Natural killer cell (primary cell): ENCODE measurements at places on chromosomes 7 and 10. TPM values are rescaled to one million over a fixed set of nuclear protein-coding genes. Genes with fewer than 3 reads are reported as not detected.

DNA sequence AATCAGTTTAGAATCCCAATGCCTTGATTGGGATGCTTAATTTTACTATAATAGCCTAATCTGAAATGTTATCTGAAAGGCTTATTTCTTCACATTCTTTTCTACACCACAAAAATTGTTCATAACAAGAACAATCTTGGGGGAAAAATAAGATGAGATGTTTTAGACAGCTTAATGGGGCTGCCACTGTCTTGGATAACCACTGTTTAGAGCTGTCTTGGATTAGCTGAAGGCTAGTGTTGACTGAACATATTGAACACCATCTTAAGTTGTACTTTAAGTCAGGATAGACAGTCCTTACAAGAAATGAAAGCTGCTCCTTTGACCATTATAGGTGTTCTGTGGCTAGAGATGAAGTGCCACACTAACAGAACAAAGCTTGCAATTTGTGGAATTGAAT, 501.3 kb downstream of the GFRA1 start:
- DNase-seq: no peak

DNA sequence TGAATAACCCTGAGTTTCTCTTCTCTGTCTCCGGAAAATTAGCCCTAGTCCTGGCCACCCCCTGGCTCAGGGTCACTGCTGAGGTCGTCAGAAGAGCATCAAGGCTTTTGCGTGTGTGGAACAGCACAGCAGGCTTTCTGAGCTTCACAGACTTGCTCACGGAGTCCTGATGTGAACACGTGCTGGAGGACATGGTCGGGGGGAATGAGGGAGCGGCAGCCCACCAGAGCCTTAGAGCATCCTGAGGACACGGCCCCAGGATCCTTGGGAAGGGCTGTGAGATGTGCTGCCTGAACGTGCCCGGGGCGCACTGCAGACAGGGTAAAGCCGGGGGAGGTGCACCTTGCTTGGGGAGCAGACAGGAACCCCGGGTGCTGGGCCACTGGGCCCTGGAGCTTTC, 28.8 kb downstream of the TMEM120A start:
- DNase-seq: no peak

DNA sequence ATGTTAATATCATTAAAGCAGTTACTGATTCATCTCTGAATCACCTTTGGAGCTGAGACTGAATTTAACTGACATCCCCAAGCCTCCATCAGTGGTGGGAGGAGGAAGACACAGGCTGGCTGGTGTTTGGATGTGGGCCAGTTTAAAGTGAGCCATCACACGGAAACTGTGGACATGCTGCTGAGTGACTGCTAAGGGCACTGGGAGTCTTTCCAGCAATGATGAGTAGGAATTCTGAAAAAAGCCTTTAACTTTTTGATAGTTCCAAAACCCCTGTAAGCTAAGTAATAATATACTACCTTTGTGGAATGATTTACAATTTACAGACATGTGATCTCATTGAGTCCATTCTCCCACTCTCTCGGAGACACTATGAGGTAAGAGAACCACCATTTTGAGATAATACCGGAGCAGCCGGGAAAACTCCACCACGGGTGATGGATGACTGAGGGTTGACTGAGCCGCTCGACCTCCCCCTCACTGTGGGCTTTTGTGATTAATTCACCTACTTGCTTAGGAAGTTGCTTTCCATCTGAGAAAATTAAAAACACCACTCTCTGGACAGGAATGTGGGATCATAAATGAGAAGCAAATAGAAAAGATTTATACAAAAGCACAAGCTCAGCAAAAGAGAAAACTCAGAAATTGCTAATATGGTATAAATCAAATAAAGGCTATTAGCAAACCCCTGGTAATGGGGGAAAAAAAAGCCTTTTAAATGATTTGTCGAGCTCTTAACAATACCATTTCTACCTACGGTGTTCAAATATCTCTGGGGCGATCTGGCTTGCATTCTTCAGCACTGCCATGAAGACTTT, 194.8 kb downstream of the FANK1 start:
- DNase-seq: no peak

DNA sequence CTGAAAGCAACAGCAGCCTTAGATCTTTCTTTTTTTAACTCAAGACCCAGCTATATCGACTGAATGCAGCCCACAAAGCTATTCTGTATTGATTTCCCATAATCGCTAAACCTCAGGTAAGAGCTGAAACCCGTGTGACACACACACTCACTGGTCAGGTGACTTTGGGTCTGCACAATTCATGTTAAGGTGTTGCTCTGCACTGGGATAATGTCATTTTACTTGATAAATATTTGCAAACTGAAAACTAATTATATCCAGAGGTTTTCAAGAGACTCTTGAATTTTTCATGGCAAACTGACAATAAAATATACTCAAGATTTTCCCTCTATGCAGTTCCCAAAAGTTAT, 33.1 kb downstream of the SCRN1 start:
- DNase-seq: no peak

- no peak for DNase-seq
These were observed 254.9 kb downstream of the SKAP2 start for GRCh38 chr7:26609532-26609931.

GRCh38 chr10:79206300-79207095, 137.7 kb downstream of the ZMIZ1 start:
- no peak for DNase-seq

Gene C10orf71
- not detected for total RNA-seq

- DNase-seq: no peak
These were observed 194.8 kb upstream of the ZNF32 start for GRCh38 chr10:43843321-43844101.

DNA sequence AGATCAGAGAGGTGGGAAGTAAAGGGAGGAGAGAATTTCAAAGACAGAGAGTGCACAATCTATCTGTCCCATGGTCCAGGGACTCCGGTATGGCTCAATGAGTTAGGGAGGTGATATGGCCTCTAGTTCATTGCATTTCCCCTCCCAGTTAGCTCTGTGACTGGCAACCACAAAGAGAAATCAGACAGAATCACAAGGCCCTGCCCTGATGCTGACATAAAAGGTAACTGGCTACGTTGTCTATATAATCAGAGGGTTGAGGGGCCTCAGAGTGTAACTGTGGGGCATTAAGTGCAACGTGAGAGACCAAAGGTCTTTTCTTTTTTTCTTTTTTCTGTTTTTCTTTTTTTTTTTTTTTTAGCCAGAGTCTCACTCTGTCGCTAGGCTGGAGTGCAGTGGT, 7.3 kb upstream of the C10orf95 start:
- no peak for DNase-seq

DNA sequence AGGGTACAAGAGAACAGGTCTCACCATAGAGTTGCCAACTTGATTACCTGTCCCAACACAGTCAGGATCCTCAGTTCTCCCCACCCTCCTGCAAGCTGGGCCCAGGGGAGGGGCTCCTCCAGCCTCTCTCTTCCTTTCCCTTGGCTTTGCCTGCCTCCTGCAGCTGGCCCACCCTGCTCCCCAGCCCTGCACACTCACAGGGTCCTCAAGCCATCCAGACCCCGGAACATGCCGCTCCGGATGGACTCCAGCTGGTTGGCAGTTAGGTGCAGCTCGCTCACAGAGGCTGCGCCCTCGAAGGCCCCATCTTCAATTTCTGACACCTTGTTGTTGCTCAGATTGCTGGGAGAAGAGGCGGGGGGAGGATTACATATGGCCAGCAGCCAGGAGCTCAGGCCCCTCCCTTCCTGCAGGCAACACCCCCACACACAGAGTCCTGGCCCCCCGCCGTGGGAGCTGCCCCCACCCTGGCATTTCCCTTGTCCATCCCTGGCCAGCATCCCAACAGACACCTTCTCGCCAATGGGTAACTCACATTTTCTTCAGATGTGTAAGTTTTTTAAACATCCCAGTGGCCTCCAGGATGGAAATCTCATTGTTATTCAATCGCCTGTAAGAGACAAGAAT, 139.2 kb downstream of the SLIT1 start:
- no peak for DNase-seq

Gene EBLN1
- not detected for total RNA-seq

DNA sequence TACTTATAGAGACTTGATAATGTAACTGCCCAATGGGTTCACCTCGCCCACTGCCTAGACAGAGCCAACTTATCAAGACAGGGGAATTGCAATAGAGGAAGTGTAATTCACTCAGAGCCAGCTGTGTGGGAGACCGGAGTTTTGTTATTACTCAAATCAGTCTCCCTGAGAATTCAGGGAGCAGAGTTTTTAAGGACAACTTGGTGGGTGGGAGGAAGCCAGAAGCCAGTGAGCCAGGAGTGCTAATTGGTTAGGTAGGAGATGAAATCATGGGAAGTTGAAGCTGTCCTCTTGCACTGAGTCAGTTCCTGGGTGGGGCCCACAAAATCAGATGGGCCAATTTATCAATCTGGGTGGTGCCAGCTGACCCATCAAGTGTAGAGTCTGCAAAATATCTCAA, 20.1 kb upstream of the C7orf33 start:
- no peak for DNase-seq

Gene UPK3BL2
- total RNA-seq: 68.5 TPM

Gene GPNMB
- total RNA-seq: not detected

Gene SLC39A12
- total RNA-seq: not detected

Gene TRIM56
- total RNA-seq: 75.8 TPM

GRCh38 chr7:139752604-139753003, 25.2 kb downstream of the HIPK2 start:
- no peak for DNase-seq

DNA sequence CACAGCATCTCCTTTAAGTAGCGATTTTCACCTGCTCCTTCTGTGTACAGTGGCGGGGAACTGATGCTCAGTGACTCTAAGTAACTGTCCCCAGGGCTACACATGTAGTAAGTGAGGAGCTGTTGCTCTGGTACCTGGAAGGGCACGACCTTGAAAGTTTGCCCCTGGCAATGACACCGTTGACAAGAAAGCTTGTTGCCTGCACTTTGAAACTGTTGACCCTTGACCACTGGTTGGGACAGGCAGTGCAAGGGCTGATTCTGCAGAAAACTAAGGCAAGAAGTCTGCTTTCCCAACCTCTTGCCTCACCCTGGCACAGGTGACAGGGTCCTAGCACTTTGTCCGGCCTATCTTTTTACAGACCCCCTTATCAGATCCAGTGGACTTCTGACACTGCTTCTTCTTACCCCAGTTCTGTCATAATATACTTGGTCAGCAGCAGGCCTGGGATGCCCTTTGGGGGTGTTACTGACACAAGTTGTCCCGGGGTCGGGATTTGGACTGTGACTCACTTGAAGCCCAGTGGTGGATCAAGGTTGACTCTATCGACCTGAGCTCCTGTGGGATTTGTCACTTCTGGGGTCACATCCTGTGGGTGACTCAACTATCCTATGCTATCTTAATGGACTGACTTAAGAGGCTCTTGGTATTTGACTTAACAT, 5.8 kb downstream of the ACSL5 start:
- no peak for DNase-seq

GRCh38 chr7:119090851-119091250, 866.3 kb downstream of the ANKRD7 start:
- DNase-seq: no peak
